Esophagus mucosa (tissue), 1 donor: ENCODE measurements at places on chromosomes 13 and 19. TPM values are rescaled to one million over a fixed set of nuclear protein-coding genes. Genes with fewer than 3 reads are reported as not detected.

Gene HNRNPM
- total RNA-seq = 107 TPM

Gene RASL11A
- total RNA-seq = 4.7 TPM

Gene PNMA8B
- total RNA-seq = 0.08 TPM

- ATAC-seq = peak; percentile 32
Measured at GRCh38 chr13:31431722-31432137, 232.0 kb downstream of the B3GLCT start.

GRCh38 chr19:17450264-17451075 lies 2.0 kb upstream of the TMEM221 start:
- peak; percentile 95 for ATAC-seq

Gene PSPN
- total RNA-seq = 1.5 TPM

- ATAC-seq = no peak
Measured at GRCh38 chr13:83008212-83008929, 873.9 kb downstream of the SLITRK1 start.

DNA sequence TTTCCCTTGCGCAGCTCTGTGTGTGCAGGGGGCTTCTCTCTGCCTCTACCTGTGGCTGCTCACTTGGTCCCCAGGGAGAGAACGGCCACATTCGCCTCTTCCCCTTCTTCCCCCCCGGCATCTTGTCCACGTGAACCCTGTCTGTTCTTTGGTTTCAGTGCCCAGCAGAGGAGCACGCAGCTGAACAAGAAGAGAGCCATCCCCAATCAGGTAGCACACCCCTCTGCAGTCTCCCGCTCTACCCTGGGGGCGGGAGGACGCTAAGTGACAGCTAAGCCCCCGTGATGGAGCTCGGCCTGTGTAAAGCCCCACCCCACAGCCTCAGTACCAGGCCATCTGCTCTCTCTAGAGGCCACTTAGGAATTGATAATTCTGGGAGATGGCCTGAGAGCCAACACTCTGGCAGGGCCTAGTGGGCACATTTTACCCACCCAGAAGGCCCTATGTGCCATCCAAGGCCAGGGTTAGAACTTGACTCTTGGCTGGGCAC lies 30.2 kb downstream of the TMED1 start:
- no peak for ATAC-seq

- no peak for ATAC-seq
Measured at GRCh38 chr19:9936326-9937000, at the start of gene OLFM2. OLFM2 (minus strand) TSS chr19:9936515; CDS start chr19:9936366, 149 bp downstream.

DNA sequence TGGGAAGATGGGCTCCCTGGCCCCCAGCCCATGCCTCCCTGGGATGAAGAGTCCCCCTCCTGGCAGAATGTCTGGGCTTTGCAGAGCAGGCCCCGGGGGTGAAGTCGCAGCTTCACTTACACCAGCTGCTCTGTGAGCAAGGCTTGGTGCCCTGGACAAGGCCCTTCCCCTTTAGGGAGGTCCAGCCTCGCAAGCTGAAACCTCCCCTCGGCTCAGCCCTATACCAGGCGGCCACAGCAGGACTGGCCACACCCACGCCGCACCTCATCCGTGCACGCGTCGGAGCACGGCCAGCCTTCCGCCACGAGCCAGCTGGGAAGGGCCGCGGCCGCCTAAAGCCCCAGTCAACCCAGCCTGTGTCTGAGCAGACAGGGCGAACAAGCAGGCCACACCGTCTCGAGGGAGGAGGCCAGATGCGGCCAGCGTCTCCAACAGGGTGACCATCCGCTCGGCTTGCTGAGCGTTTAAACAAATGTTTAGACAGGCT lies 83.2 kb upstream of the MCF2L start:
- peak; percentile 94 for ATAC-seq

GRCh38 chr13:101416181-101417042 lies at the start of gene NALCN:
NALCN (minus strand) TSS chr13:101416508; CDS start chr13:101399126, 17,382 bp downstream.
- ATAC-seq = peak; percentile 48

GRCh38 chr19:18520848-18521691 lies 800 bp downstream of the ELL start:
- ATAC-seq = peak; percentile 0

GRCh38 chr19:7505288-7505681 lies 10.6 kb upstream of the ZNF358 start:
- ATAC-seq = no peak

Gene ZNF525
- total RNA-seq = 6.6 TPM

DNA sequence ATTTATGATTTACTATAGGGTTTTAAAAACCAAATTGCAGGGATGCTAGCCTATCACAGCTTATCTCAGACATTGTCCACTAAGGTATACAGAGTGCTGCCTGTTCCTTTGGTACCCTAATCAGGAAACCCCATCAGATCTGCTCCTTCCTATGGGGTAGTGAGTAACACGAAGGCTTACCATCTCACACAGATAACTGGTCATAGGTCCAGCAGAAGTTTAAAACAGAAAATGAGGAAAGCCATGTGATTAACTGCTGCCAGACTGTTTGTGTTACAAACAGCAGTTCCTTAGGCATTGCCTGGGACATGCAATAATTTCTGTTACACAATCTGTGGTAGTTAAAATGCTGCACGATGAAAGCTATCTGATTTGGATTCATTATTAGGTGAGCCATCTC lies 53.5 kb upstream of the ALOX5AP start:
- ATAC-seq = no peak

DNA sequence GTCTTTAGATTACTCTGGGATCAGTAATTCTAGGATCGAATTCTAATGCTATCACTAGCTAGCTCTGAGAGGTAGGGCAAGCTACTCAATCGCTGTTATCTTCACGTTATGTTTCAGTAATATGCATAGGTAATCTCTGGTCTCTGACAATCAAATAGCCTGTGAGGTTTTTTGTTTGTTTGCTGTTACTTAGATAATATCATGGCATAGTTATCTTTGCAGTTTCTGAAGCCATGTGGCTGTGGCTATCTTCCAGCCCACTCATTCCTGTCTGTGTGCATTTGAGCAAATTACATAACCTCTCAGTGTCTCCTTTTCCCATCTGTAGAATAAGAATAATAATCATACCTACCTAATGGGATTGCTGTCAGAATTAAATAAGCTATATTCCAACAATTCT lies 330.2 kb downstream of the PCDH9 start:
- no peak for ATAC-seq

- no peak for ATAC-seq
Measured at GRCh38 chr19:40335101-40335500, 13.1 kb downstream of the C19orf47 start.

- peak; percentile 70 for ATAC-seq
Measured at GRCh38 chr13:29925457-29926097, 75.2 kb upstream of the UBL3 start.

GRCh38 chr13:103437651-103438050 lies 371.4 kb upstream of the SLC10A2 start:
- no peak for ATAC-seq

Gene FRY
- 10.2 TPM for total RNA-seq

Gene AP1M2
- 61.5 TPM for total RNA-seq

DNA sequence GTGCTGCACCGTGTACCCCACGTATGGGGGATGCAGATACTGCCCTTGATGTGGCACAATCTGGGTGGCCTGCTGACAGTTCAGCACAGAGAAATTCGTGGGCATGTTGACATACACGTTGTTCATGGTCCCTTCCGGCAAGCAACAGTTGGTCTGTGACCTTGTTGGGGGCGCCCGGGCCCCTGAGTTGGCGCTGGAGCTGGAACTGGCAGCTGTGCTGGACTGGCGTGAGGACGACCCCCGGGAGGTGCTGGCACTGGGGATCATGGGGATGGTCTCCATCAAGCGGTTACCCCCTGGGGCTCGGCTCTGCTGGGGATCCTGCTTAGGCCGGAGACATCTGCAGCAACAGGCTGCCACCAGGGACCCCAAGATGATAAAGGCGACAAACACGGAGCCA lies 5.2 kb downstream of the SHISA2 start:
- ATAC-seq = no peak

Gene C19orf73
- total RNA-seq = 1.3 TPM

DNA sequence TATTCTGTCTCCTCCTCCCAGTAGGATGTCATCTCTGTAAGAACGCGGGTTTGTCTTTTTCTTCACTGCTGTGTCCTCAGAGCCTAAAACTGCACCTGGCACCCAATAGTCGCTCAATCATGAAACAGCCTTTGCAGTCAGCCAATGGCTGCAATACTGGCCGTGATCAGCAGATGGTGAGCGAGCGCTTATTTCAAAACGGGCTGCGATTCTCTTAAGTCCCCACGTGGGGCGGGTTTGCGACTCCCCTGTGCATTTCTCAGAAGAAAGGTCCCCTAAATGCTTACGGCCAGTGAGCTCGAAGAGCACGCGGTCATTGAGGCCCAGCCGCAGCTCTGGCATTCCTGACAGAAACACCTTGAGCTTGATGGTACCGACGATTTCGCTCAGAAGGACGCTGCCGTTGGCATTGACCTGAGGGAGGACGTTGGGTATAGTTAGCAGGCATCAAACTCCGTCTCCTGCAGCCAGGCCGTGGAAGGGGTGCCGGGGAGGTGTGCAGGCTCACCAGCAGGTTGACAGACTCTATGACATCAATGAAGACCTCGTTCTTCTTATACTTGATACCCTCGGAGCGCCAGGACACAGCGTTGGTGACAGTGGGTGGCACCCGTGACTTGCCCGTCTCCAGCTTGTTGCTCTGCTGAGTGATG lies 6.0 kb downstream of the AP1M2 start:
- ATAC-seq = peak; percentile 90

- peak; percentile 68 for ATAC-seq
Measured at GRCh38 chr19:49546825-49547565, 19.2 kb downstream of the RCN3 start.

GRCh38 chr19:18599485-18599884 lies 7.1 kb downstream of the CRLF1 start:
- no peak for ATAC-seq
